ENCODE measurements at places on chromosomes 5 and 9.
A peak's percentile ranks its signal among the peaks of the same experiment; 100 is the strongest.

GRCh38 chr9:5425006-5425628 is 12.6 kb downstream of the PLGRKT start:
- DNase-seq = peak; percentile 36

GRCh38 chr9:118928722-118929121 is 440.5 kb downstream of the BRINP1 start:
- DNase-seq = no peak

DNA sequence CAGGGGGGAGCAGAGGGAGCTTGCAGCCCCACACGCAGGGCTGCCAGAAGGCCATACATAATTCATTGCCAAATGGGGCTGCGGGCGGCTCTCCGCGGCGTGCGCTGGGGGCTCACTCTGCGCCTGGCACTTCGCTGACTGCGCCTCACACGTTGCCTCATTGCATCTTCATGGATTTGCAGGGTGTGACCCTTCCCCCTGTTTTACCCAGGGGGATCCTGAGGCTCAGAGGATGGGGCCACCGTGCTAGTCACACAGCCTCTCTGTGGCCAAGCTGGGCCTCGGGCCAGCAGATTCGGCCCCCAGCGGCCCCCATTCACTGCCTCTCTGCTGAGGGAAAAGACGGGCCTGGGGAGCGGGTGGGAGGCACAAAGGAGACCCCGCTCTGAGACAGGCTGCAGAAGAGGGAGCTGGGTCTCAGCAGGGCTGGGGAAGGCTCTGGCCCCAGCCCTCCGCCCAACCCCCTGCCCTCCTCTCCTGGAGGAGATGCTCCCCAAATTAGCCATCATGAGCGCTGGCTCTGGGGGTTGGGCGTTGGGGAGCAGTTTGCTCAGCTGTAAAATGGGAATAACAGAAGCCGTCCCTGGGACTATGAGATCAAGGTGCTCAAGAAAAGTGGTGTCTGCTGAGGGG is 115.5 kb downstream of the C9orf50 start:
- no peak for DNase-seq

- peak; percentile 68 for DNase-seq
These were observed at the start of gene EPB41L4B for GRCh38 chr9:109320742-109321448. Gene EPB41L4B (minus strand): TSS chr9:109321059. CDS start chr9:109320446, 613 bp downstream.

DNA sequence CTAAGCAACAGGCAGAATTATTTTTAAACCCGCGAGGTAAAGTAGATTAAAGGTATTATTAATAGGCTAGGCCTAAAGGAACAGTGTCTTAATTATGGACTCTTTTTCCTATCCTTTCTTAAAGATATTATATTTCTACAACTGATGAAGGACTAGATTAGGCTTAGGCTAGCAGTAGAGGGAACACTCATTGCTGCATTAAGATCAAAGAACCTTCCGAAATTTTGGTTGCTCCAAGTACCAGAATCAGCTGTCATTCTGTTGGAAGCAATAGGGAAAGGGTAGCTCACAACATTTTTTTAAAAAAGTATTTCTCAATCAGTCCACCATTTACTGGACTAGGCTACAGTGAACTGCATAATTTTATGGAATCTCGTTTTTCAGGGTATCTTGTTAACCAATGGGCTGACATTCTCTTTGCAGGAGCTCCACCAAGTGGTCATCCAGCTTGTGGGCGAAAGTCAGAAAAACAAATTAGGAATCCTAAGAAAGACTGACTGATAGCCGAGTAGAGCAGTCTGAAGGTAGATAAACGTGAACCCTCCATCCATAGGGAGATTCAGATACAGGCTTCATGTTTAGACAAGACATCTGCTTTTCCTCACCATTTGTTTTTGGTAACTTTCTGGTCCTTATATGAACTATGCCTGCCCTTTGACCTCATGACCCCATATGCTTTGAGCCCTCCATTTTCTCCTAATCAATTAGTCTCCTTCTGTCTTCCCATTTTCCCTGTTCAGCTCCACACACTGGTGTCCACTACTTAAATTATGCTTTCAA is 103.6 kb upstream of the CHD1 start:
- no peak for DNase-seq

- peak; percentile 58 for DNase-seq
These were observed 1.0 kb upstream of the GOLGA1 start for GRCh38 chr9:124941679-124942561.
